ENCODE measurements at places on chromosomes 2 and 18.

GRCh38 chr2:15701341-15701907 is 109.8 kb downstream of the DDX1 start:
- no peak for DNase-seq

- no peak for DNase-seq
Observed at GRCh38 chr18:26778054-26778393, 87.5 kb downstream of the AQP4 start.

DNA sequence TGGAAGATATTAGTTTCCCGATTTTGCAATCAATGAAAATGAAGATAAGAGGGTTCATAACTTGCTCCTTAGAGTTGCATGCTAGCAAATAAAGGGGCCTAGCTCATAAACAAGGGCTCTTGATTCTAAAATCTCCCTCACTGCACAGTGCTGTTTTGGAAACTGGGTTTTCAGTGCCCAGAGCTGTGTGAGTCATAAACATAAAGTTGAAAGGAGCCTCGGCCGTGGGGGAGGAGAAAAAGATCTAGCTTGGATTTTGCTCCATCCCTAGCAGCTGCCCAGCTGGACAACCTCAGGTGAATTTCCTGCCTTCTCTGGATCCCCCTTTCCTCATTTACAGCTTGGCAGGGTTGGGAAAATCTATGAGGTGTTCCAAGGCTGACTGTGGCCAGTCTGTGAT is 42.5 kb downstream of the LYPD1 start:
- DNase-seq: no peak

- no peak for DNase-seq
Observed at GRCh38 chr2:215832791-215833190, 180.6 kb downstream of the MREG start.

- DNase-seq: no peak
Observed at GRCh38 chr2:174486563-174487107, at the start of gene GPR155. Gene GPR155, minus strand, starts transcription at chr2:174487029. Its CDS starts 5,073 bp downstream, at chr2:174481956.

DNA sequence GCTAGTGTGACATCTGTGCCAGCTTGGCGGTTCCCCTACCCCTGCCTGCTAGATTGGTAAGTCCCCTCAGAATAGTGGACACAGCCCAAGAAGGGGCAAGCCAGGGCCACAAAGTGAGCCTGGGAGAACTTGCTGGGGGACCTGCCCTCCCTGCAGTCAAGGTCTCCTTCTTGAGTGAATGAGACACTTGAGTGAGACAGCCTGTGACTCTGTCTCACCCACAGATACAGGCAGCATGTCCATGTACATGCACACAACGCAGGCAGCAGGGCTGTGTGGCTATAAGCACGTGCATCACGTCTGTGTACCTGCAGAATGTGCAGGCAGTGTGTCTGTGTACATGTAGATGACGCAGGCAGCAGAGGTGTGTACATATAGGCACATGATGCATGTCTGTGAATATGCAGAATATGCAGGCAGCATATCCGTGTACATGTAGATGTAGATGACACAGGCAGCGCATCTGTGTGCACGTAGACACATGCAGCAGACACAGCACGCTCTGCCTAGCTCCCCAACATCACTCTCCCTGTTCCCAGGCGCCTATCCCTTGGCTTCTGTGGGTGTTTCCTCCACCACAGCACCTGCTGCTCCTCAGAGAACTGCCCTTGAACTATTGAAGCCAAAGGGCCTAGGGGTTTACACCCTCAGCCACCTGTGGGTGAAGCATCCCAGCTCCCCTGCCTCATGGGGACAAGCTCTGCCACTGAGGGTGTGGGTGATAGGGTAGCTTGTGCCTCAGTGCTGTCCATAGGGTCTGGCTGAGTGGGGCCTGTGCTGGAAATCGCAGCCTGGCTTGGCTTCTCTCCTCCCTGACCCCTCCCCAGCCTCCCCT is 147.2 kb upstream of the TWIST2 start:
- DNase-seq: no peak

DNA sequence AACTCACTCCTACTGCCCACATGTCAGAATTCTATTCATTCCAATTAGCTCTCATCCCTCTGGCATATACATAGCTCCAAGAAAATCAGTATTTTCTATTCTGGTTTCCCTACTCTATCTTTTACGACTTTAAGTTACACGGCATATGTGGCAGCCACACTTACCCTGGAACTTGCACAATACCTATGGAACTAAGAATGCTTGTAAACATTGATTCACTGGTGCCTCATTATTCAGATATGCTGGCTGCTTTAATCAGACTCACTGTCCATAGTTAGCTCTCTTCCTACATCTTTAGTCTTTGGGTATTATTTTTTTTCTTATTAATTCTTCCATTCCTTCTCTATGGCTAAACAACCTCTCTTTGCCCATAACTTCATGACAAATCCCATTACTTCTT is 1519.9 kb upstream of the ACVR2A start:
- no peak for DNase-seq

DNA sequence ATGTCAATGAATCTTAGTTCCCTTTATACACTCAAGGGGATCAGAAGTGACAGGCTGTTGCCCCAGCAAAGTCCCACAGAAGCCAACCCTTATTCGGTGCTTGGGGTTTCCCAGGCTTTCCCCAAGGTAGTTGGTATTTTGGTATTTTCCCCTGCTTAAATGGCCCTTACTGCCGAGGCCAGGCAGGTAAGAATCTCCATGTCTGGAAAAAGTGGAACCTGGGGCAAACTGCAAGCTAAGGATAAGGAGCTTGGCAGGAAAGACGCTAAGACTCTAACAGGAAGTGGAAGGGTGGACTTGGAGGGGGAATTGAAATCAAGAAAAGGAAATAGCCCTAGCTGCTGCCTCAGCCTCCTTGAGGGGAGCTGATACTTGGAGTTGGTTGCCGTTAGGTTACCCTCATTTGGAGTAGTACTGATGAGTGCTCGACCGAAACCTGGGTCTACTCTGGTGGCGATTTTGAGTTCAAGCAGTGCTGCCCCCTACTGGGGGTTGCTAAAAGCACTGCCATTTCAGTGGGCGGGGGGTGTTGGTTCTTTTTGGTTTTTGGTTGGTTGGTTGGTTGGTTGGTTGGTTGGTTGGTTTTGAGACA is 3.3 kb upstream of the GPBAR1 start:
- no peak for DNase-seq

DNA sequence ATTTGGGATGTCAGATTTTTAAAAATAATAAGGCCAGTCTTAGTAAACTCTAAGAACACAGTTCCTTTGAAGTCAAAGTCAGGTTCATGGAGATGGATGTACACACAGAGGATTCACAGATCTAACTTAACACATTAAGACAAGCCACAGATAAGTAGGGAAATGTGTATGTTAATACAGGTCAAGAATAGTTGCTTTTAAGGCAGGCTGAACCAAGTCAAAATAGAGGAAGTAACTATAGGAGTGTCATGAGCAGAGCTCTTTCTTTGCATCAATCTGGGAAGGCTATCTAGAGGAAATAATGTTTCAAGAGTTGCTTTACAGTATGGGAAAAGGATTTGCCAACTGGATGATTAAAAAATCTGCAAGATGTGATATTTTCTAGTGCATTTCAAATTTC is 128.0 kb upstream of the FBXO11 start:
- no peak for DNase-seq

DNA sequence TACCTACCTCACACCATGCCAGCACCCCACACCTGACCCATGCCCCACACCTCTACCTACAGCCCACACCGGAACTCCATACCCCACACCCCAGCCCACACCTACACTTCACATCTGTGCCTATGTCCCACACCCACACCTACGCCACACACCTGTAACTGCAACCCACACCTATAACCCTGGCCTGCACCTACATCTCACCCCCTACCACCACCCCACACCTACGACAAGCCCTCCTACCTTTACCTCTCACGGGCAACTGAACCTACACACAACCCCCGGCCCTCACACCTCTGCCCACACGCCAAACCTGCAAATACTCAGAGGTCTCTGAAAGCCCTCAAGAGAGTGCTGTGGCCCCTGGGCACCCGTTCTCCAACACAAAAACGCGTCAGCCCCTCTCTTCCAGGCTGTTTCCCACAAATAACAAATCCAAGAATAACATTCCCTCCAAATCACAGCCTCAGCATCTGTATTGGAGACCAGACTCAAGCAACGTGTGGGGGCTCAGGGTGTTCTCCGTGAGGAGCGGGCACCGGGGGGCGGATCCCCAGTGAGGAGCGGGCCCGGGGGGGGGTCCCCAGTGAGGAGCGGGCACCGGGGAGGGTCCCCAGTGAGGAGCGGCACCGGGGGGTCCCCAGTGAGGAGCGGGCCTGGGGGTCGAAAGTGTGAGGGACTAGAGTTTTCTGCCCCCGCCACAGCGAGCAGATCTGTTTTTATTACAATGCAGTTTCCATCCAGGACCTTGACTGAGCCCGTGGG is 33.4 kb downstream of the SLC66A2 start:
- DNase-seq: no peak
